ENCODE measurements at places on chromosomes 4 and X. TPM values are rescaled to one million over a fixed set of nuclear protein-coding genes. Genes with fewer than 3 reads are reported as not detected.
A peak's percentile ranks its signal among the peaks of the same experiment; 100 is the strongest.

GRCh38 chr4:156695163-156695562, 276.4 kb downstream of the PDGFC start:
- no peak for DNase-seq

GRCh38 chrX:74804574-74804973, 120.7 kb downstream of the NEXMIF start:
- no peak for DNase-seq

DNA sequence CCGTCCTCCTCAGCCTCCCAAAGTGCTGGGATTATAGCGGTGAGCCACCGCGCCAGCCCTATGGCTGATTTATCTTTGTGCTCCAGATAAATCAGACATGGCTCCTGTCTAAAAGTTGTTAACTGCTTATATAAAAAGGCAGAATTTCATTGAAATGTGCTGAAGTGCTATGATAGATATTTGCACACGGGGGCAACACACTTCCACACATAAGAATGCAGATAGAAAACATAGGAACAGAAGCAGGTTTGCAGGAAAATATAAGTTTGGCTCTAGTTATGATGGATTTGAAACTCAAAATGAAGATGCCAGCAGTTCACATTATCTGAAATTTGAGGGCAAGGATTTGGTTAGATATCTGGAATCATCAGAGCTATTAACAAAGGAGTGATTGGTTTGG, 163.1 kb upstream of the SLITRK2 start:
- DNase-seq: no peak

Gene HS3ST1
- polyA plus RNA-seq: 2.2 TPM

DNA sequence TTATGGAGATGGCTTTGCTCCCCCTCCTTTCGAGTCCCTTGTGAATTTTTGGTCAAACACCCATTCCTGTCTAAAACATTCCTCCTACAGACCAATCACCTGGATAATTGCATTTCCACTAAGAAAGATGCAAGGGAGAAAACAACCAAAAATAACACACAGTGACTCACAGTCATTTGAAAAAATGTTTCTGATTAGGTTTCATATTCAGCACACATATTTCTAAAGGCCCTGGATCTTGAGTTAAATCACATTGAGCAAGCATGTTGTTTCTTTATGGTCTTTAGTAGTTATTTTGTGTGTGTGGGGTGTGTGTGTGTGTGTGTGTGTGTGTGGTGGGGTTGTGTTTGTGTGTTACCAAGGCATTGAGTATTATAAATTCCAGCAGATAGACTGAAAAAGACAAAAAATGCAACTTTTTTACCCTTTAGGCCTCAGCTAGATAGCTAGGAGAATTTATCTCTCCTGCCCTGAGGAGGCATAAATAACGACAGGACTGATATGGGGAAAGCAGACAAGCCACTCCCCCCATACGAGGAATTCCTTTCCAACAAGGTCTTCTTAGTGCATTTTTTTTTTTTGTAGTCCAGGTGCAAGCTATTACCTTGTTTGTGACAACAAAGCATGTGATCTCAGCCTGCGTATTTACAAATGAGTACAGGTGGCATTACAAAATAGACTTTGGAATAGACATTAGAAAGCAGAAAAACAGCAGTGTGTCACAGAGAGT, 265.4 kb upstream of the ADGRL3 start:
- no peak for DNase-seq

- DNase-seq: no peak
These were observed 68.6 kb downstream of the PRSS12 start for GRCh38 chr4:118284169-118284568.

DNA sequence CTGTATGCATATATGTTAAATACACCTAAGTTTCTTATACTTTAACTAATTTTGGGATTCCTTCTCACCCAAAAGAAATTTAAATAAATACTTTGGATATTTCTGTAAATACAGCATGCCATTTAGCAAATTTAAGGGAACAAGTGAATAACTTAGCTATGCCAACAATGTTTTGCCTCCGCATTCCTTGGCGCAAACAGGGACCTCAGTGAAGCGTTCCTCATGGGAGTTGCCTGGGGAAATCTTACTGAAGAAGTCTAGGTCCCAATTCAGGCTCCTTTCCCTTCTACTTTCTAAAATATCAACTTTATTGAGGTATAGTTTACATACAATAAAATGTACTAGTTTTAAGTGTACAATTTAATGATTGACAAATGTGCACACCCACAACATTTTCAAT, 25.0 kb downstream of the COL4A5 start:
- no peak for DNase-seq

GRCh38 chr4:25984266-25984665, 70.2 kb downstream of the SMIM20 start:
- DNase-seq: no peak

DNA sequence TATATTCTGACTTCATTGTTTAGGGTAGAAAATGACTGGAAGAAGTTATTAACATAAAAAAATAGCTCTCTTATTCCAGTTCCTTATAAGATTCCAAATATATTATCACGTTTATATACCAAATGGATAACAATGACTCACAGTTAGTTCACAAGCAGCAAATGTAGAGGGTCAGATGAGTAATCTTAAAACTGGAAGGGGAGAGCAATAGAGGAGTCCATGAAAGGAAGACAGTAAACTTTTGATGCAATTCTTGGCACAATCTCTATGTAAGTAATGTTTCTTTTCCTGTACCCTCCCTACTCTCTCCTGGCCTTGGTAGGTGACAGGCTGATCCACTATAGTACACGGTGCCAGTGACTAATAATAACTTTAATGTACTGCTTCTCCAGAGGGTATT, 259.0 kb upstream of the TRPC5 start:
- no peak for DNase-seq

Gene ACE2
- 46.2 TPM for polyA plus RNA-seq

DNA sequence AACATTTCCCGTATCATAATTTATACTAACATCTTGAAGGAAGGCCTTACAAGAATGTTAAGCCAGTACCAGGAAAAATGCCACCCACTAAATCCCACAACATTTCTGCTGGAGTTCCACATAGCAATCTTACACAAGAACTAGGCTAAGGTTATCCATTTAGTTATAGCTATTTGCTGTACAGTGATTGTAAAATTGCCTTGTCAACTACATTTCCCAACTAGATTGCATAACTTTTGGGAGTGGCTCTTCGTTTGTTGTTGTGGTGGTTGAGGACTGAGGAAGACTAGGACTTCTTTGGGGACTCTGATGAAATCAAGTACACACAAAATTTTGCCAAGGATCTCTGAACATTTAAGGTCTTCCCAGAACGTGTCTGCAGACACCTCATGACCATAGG, 8.0 kb downstream of the IBSP start:
- no peak for DNase-seq

GRCh38 chrX:68808686-68809357, 20.0 kb upstream of the EFNB1 start:
- no peak for DNase-seq

DNA sequence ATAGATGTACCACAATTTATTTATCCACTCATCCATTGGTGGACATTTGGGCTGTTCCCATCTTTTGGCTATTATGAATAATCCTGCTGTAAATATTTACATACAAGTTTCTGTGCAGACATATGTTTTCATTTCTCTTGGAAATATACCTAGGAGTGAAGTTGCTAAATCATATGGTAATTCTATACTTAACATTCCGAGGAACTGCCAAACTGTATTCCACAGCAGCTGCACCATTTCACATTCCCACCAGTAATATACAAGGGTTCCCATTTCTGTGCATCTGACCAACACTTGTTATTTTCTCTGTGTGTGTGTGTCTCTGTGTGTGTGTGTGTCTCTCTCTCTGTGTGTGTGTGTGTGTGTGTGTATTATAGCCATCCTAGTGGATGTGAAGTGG, 15.4 kb upstream of the DOCK11 start:
- no peak for DNase-seq

DNA sequence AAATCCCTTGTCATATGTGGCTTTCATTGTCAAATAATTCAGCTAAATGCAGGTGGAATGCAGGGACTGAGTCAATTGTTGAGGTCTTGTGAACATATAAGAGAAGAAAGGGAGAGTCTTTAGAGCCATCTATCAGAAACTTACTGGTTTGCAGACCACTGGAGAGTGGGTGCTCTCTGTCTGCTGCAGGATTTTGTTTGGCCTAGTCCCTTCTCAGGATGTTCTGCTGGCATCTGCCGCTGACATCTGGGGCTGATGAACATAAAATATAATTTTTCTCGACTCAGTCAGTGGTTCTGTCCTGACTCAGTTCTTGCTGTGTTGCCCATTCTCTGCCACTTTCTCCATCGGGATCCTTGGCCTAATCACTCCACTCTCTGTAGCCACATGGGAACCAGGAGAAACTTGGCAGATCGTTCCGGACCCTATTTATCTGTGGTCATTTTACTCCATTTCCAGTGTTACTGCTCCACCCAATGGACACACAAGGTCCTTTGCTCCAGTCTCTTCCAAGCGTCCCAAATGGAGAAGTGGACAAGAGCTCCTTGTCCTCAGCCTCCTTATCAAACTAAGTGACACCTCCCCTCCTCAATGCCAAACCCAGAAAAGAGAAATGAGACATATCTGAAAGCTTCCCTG, 436.2 kb downstream of the FAT4 start:
- DNase-seq: no peak

DNA sequence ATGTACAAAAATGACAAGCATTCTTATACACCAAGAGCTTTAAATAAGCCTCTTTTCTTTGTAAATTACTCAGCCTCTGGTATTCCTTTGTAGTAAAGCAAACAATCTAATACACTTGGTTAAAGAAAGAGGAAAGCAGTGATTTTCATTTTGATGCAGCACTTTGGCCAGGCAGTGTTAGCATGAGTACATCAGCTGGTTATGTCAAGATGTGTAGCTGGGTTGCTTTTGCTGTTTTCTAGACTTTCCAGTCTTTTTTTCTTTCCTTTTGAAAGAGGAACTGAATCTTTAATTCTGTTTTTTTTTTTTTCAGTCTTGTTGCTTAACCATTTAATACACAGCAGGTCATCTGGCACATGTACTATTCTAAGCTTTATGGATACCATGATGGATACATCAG, 167.1 kb upstream of the AADAT start:
- no peak for DNase-seq

Gene CXCL6
- 0.22 TPM for polyA plus RNA-seq

Gene GCNA
- polyA plus RNA-seq: 3.7 TPM

GRCh38 chrX:153968754-153969124, 2.9 kb downstream of the HCFC1 start:
- no peak for DNase-seq

DNA sequence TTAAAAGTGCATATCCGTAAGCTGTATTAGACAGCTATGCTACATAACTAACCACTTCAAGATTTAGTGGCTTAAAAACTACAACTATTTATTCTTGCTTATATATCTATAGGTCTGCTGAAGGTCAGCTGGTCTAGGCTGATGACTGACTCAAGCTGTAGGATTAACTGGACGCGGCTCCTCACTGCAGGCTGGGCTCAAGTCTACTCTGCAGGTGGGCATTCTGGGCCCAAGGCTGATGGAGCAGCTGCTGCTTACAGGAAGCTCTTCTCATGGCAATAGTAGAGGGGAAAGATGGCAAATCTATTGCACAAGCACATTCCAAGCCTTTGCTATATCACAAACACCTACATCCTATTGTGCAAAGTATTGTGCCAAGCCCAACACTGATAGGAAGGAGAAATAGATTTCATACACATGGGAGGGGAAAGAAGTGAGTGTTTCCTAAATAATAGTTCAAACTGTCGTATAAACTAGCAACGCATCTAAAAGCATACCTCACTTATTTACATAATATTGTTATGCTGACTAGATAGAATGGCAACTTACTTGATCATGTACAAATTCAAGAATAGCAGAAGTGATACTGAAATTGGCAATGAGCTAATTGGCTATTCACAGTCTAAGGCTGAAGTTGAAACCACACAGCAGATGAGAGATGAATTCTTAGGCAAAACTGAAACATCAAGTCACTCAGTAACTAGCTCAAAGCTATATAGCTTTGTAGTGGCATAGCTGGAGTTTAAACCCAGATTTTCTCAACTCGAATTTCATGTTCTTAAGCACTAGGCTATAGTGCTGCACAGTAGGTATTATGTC, 263.8 kb downstream of the NKX6-1 start:
- DNase-seq: no peak

GRCh38 chrX:112636288-112636687, 43.5 kb downstream of the LHFPL1 start:
- DNase-seq: no peak

DNA sequence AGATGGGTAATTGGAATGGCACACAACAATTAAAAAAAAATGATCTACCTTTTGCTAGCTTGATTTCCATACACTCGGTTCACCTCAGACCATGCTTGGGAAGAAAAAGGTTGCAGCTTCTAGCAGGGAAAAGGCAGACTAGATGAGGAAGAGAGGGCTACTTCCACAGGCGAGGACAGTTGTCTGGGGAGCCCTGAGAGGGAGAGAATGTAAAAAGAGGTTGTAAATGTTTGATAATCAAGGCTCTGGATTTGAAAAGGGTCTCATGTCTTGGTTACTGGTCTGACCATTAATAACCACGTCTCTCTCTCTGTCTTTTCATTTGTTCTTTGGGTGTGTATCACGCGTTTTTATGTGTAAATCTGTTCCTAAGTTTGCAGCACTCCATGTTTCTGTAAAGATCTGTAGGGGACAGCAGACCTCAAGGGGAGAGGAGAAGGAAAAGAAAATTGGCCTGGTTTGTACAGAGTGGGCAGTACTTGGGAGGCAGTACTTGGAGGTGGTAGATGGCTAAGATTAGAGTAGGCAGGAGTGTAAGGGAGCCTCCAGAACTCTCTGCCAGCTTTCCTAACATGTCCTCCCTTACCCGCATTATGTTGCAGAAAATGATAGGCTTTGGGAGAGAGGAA, 750 bp downstream of the ARMCX5 start:
- peak; percentile 7 for DNase-seq

Gene CBLL2
- not detected for polyA plus RNA-seq

- no peak for DNase-seq
These were observed 14.4 kb upstream of the ELF2 start for GRCh38 chr4:139191373-139191772.

Gene GAGE12H
- polyA plus RNA-seq: not detected

GRCh38 chr4:26110493-26110892, 196.5 kb downstream of the SMIM20 start:
- DNase-seq: no peak

Gene UGT2B7
- 70.4 TPM for polyA plus RNA-seq

Gene HERC3
- 16.2 TPM for polyA plus RNA-seq

DNA sequence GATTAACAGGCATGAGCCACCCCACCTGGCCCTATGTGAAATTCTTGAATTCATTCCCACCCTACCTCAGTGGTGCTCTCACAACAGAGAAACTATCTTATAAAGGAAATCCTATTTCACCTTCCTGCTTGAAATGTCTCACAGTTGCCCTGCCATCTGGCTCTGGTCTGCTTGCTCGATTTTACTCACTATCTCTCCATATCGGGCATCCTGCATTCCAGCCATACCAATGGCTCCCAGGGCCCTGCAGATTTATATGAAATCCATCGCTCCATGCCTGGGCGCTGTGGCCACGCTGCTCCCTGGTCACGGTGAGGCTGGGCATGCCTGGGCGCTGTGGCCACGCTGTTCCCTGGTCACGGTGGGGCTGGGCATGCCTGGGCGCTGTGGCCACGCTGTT, 15.8 kb downstream of the SORBS2 start:
- DNase-seq: no peak

Gene YY2
- 2.5 TPM for polyA plus RNA-seq

Gene MID1
- polyA plus RNA-seq: 22.1 TPM

- DNase-seq: no peak
These were observed 127.8 kb downstream of the PHKA2 start for GRCh38 chrX:18855919-18856644.

Measured in left renal cortex interstitium (tissue), 4 donors.